ENCODE measurements at places on chromosomes 5 and 9.

DNA sequence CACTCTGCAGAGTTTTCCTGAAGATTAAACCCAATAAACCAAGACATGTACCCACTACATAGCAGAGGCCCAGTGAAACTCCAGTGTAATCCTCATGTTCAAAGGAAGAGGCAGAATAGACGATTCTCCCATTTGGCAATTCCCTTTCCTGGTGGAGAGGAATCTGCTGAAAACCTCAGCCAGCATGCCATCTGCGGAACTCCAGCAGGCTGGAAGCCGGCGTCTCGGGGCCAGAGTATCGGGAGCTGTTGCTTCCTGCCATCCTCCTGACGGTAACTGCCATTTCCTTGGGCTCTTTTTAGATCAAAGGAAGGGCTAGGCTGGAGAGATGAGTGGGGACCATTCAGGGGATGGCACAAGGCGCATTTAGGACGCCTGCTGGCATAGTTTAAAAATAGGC, 20.5 kb downstream of the NEURL1B start:
- no peak for DNase-seq

DNA sequence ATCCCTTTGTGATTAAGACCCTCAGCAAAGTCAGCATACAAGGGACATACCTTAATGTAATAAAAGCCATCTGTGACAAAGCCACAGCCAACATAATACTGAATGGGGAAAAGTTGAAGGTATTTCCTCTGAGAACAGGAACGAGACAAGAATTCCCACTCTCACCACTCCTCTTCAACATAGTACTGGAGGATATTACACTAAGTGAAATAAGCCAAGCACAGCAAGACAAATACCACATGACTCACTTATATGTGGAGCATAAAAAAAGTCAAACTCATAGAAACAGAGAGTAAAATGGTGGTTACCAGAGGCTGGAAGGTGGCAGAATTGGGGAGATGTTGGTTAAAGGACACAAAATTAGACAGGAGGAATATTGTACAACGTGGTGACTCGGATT, 118.1 kb upstream of the NFIL3 start:
- no peak for DNase-seq

DNA sequence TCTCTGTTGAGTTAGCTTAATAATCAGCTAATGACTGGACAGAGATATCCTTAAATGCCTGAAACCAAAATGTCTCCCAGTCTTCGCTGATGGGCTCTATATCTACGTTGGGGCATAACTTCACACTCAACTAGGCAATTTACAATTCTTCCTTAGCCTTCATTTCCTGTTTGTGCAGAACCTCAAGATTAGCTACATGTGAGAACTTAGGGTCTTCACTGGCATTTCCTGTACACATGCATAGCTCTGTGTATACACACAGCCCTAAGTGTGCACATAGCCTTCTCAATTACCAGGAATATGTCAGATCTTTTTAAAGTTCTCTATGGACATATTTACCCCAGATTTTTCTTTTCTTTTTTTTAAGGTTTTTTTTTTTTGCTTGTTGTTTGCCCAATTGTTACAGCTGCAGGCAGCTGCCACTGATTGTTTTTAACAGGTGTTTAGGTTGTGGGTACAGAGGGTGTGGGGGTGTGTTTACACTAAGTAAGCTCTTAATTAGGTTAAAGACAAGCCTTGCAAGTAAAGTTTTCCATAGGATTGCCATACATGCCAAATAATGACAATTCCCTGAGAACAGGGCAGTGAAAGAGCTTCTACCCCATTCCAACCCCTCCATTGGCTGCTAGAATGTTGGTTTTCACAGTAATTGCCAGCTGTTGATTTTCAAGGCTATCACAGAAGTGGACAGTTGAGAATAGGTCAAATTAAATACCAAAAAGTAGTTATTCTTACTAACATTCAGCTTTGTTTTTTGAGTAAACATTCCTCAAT, 441.0 kb downstream of the TLE4 start:
- no peak for DNase-seq

GRCh38 chr9:91682806-91683205, 259.2 kb upstream of the NFIL3 start:
- no peak for DNase-seq

DNA sequence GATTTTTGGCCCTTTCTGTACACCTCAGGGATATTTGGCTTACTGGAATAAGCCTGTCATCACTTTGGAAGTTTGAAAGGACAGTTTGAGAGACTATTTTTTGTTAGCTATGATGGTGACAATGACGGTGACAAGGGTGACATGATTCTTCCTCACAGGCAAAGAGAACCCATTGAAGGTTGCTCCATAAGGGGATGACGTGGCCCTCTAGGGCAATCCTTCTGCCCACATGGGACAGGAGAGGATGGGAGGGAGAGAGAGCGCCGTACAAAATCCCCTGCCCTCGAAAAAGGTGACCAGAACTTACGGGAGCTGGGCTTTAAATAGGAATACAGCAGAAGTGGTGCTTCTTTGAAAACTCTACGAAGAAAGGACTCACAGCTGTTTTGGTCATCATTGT, 22.6 kb downstream of the HRH2 start:
- DNase-seq: no peak

- no peak for DNase-seq
These were observed 48.5 kb downstream of the ST8SIA4 start for GRCh38 chr5:100854591-100854990.

DNA sequence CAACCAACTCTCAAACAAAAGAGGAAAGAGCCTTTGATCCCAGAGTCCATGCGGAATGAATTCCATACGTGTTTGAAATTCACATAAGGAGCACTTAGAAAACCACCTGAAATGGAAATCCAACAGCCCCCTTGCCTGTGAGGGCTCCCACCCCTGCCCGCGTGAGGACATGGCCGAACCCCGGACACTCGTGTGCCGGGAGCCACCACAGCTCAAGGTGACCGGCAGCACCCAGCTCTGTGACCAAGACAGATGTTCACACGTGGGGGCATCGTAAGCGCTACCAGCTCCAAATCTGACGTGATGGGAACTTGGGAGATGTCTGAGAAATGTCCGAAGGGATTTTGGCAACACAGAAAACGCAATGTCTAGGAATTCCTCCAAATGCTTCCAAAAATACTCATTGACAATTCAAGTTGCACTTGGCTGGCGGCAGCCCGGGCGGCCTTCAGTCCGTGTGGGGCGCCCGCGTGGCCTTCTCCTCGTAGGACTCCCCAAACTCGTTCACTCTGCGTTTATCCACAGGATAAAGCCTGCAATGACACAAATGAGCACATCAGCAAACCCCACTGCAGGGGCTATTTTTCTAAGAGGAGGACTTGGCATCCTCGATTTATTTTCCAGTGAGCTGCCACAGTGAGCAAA, 23.2 kb upstream of the TERT start:
- DNase-seq: no peak

GRCh38 chr5:1414311-1415058, 30.8 kb downstream of the SLC6A3 start:
- no peak for DNase-seq

- DNase-seq: no peak
These were observed 39.0 kb upstream of the BARX1 start for GRCh38 chr9:93994132-93994531.

DNA sequence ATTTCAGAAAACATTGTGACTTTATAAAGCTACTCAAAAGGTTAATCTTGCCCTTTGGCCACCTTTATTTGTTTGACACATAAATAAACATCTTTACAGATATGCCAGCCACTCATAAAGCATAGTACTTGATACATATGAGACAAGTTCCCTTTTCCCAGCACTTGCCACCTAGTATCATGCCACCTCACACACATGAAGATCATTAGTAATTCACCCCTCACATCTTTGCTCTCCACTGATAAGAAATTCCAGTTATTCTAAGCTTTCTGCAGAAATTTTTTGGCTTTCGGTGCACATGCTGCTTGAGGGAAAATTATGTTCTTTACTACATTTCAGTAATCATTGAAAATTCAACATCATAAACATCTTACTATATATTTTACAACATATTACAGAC, 59.1 kb downstream of the DEPDC1B start:
- DNase-seq: no peak

DNA sequence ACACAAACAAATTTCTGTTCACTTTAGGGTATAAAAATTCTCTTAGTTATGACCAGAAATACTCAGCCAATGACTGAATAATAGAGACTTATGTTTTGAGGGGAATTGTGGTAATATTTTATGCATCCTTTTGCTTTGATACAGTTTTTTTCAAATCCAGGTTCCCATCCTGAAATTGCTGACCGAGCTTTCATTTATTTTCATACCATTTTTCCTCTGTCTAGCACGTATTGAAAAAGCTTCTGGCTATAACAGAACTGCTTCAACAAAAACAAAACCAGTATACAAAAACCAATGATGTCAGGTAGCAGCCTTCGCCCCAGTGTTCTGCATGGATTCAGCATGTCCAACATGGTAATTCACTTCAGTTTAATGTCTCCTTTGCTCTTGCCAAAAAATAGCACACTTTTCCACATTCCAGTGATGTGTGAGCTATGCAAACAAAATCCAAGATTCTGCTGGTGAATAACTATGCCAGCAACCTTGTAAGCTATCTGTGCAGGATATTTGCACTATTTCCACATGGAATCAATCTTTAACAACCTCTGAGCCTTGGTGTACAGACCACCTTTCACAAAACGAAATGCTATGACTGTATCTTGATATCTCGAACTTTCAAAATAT, 22.0 kb downstream of the CCNH start:
- DNase-seq: no peak

DNA sequence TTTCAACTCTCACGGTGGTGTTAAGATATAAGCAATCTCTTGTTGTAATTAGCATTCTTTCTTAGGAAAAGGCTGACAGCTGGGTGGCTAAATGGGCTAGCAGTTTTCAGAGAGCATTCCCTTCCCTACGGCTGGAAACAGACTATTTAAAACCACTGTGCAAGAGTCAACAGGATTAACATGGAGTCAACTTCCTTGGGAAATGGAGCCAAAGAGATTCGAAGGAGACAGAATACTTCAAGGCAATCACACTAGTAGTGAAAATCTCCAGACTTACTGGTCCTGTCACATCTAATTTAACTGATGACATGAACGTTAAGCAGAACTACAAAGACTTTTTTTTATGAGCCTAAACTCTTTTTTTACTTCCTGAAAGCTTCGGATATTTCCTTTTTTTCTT, 453.3 kb upstream of the ITGA1 start:
- DNase-seq: no peak

DNA sequence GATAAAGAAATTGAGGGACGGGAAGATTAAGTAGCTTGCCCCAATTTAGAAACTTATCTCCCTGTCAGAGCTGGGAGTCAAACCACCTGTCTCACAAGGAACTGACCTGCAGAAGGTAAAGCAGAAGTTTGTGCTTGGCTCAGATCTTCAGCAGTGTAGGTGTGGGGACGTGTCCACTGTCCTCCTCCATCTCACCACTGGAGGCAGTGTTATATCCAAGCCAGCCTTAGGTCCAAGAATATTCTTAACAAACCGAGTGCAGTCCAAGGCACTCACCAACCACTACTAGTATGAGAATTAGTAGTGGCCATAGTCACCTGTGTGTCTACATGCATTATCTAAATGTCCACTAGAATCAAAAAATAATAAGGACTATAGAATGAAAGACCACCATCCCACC, 86.3 kb upstream of the IRX1 start:
- no peak for DNase-seq

GRCh38 chr5:10576790-10577189, 12.9 kb downstream of the ANKRD33B start:
- DNase-seq: no peak

DNA sequence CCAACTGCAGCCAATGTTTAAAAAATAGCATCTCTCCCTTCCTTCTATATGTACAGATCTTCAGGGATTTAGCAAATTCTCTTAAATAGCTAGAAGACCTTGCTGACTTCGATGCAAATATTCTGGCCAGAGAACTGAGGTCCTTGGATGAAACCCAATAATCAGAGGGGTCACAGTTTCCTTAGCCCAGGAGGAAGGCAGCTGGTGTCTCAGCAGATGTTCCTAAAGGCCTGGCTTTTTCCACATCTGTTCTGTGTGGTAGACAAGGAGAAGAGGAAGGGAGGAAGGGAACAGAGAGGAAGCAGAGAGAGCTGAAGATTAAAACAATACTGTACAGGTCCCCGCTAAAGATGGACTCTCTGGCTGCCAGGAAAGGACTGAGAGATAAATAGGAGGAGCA, 33.1 kb downstream of the BOD1 start:
- no peak for DNase-seq

- DNase-seq: no peak
These were observed 39.6 kb downstream of the C5orf15 start for GRCh38 chr5:133928587-133929393.

- DNase-seq: peak; percentile 34
These were observed at the start of gene ANXA6 for GRCh38 chr5:151157426-151158286. TSS of gene ANXA6 (minus strand) at chr5:151157779. CDS start at chr5:151147901, 9,878 bp downstream.

- peak; percentile 66 for DNase-seq
These were observed 83.0 kb upstream of the TNC start for GRCh38 chr9:115200711-115201505.

DNA sequence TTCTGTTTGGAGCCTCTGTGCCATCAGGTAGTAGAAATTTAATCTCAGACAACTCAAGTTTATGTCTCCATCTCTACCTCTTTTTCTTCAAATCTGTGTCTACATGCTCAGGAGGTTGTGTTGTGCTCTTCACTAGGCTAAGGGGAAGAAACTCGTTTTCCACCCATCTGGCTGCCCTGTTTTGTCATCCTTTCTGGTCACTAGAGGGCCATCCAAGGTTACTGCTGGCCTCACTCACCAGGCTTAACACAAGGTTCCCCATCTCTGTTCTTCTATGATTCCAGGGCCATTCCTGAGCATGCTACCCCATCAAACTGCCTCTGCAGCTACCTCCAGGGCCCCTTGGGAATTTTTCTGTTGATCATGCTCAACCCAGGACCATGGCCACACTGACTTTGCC, 213.3 kb upstream of the FBXL7 start:
- DNase-seq: no peak

DNA sequence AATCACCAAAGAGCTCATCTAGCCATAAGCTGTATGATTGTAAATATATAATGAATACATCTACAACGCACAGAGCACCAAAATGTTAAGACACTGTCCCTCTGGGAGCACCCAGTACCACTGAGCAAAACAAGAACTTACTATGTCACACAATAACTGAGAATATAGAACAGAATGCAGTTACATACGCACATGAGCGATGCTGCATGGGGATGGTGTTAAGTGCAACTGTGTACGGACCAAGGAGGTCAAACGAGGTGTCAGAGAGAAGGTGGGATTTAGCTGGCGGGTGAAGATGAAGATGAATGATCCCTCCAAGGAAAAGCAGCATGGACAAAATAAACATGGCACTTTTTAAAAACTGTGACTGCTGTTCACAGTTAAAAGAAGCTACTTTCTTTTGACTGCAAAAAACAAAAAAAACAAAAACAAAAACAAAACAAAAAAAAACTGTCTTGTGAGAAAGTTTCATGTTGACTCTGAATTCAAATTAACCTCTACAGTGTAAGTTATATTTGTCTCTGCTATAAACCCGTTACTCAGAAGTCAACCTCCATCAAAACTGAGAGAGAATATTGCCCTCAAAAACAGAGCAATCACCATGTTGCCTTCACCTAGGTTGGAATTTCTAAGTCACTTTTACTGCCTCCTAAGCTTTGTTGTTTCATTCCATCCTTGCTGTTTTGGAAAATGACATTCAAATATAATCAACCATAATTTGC, 169.6 kb upstream of the GNA14 start:
- no peak for DNase-seq

- no peak for DNase-seq
These were observed 855 bp downstream of the MCC start for GRCh38 chr5:113487416-113487780.
